ENCODE measurements at places on chromosomes 13 and 19.

DNA sequence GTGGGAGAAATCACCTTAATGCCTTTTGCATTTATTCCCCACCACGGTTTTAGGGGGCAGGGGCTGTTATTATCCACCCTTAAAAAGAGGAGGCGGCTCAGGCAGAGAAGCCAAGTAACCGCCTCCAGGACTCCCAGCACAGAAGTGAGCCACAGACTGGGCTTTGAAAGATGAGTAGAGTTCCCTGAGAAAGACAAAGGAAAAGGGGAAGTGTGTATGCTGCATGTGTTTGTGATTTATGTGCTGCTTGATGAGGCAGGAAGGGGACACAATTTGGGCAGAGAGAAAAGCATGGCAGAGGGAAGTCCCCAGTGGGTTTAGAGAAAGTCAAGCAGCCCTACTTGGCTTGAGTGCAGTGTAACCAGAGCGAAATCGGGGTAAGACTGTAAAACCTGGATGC lies 85.0 kb downstream of the DOCK9 start:
- peak; percentile 1 for DNase-seq

- DNase-seq = no peak
These were observed 1450.0 kb downstream of the UQCRFS1 start for GRCh38 chr19:27762933-27763332.

DNA sequence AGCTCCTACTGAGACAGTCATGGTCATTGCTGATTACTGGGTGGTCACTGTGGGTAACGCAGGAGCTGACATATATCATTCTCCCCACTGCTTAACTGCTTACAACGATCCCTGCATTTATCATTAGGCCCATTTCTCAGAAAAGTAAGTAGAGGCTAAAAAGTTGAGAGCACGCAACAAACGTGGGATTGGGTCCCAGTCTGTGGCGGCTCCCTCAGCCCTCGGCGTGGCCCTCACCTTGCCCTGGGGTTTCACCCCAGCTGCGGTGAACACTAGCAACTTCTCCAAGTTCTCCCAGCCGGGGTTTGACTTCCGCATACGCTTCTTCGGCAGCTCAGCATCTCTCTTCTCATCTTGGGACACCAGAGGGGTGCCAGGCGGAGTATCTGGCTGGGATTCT lies 2.5 kb downstream of the PNKP start:
- no peak for DNase-seq

- no peak for DNase-seq
These were observed 67.8 kb downstream of the ZNF728 start for GRCh38 chr19:22935151-22935550.

GRCh38 chr19:7739211-7739755 lies 7.4 kb upstream of the CLEC4G start:
- no peak for DNase-seq

- DNase-seq = peak; percentile 18
These were observed 840 bp upstream of the CCNA1 start for GRCh38 chr13:36431204-36432105.

- no peak for DNase-seq
These were observed 10.4 kb upstream of the ENOX1 start for GRCh38 chr13:43797159-43797558.

DNA sequence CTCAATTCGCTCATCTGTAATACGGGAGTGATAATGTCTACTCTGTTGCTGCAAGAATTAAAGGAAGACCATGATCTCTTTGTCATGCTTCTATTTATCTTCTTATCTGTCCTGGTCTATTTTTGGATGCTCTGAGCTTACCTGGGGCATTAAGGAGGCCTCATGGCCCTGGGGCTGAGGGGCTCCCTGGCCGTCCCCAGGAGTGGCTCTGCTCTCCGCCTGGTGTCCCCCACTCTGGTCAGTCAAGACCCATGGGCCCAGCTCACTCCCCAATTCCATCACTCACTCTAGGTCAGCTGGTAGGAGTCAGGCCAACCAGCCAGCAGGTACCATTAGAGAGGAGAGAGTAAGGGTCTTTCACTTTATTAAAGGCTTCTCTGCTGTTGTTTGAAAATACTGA lies 1.1 kb upstream of the CHST8 start:
- DNase-seq = no peak

DNA sequence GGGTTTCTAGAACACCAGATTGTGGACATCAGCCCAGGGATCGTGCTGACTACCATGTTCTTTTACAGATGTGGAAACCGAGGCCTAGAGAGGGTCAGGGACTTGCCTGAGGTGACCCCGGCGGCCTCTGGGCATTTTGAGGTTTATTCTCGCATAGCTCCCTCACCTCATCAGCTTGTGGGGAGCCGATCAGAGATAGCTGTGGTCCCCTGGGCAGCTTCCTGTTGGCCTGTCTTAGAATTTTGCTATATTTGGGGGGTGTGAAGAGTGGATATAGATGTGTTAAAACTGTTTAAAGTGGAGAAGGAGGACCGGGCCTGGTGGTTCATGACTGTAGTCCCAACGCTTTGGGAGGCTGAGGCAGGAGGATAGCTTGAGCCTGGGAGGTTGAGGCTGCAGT lies 6.9 kb downstream of the ARHGEF1 start:
- no peak for DNase-seq

GRCh38 chr19:51327066-51328001 lies 14.6 kb downstream of the VSIG10L start:
- DNase-seq = no peak

GRCh38 chr13:114275304-114275703 lies 6.1 kb upstream of the UPF3A start:
- no peak for DNase-seq

- DNase-seq = no peak
These were observed 3.7 kb upstream of the ZNF329 start for GRCh38 chr19:58154287-58154678.

- no peak for DNase-seq
These were observed 2.5 kb upstream of the ISYNA1 start for GRCh38 chr19:18440415-18440877.

- no peak for DNase-seq
These were observed 605.7 kb downstream of the FGF9 start for GRCh38 chr13:22276616-22277015.

- no peak for DNase-seq
These were observed 2.8 kb upstream of the AZU1 start for GRCh38 chr19:824885-825284.

DNA sequence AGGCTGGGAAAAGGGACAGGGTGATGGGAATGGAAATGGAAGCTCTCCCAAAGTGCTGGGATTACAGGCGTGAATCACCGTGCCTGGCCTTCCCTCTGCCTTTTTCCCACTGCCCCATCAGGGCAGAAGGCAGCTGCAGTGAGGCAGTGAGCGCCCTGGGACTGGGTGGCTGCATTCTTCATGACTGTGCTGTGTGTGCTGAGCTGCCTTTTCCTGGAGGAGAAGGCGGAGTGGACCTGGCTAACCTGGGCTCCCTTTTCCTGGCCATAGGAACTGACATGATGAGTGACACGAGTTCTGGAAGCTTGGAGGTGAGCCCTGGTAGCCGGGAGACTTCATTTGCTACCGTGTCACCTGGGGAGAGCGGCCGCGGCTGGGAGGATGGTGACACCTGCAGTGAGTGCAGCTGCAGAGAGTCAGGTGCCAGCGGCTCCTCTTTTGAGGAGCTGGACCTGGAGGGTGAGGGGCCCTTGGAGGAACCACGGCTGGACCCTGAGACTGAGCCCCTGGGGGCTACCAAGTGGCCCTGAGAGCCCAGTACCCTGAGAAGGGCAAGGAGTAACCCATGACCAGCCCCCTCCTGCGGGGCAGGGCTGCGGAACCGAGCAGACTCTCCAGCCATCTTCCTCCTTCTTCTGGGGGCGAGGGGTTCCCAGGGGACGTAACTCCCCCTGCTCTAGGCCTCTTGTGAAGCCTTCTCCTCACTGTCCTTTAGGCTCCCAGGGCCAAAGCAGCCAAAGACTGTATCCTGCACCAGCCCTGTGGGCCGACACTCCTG lies 26.3 kb upstream of the ZNF492 start:
- DNase-seq = no peak

GRCh38 chr13:106230450-106230849 lies 305.0 kb downstream of the EFNB2 start:
- DNase-seq = no peak

- DNase-seq = no peak
These were observed 10.8 kb downstream of the CLN5 start for GRCh38 chr13:77002590-77003190.

GRCh38 chr13:113623491-113624234 lies 34.3 kb downstream of the ATP4B start:
- no peak for DNase-seq

DNA sequence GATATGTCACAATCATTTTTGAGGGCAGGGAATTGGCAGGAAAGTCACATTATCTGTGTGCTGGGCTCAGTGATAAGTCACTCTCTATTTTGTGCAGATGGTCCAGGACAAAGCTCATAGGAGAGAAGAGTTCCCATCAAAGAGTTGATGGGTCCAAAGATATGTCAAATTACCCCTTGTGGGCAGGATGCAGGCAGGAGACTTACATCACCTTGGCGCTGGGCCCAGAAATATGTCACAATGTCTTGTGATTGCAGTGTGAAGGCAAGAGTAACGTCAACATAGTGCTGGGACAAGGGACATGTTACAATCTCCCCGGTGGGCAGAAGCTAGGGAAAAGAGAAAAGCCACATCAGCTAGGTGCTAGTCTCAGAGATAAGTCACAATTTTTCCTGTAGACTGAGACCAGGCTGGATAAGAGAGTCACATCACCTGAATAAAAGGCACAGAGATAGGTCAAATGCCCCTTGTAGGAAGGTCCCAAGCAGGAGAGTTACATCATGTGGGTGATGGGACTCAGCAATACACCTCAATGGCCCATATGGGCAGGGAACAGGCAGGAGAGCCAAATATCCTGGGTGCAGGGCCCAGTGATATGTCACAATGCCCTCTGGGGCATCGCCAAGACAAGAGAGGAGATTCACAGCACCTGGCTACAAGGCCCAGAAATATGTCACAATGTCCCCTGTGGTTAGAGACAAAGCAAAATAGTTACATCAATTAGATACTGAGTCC lies 47.9 kb downstream of the ZNF99 start:
- no peak for DNase-seq

DNA sequence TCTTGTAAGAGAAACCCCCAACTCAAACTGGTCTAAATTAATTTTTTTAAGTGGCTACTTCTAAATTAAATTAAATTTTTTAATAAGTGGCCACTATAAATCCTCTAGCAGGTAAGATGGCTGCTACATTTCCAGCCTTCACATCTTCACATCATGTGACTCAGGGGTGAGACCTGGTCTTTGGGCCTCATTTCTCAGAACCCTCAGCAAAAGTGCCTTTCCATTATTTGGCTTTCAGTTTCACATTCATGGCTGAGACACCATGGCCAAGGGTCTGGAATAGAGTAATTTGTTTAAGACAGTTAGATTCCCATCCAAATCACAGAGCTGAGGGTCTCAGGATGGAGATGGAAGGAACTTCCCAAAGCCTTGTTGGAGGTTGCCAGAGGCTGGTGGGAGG lies 47.5 kb downstream of the DCT start:
- no peak for DNase-seq

DNA sequence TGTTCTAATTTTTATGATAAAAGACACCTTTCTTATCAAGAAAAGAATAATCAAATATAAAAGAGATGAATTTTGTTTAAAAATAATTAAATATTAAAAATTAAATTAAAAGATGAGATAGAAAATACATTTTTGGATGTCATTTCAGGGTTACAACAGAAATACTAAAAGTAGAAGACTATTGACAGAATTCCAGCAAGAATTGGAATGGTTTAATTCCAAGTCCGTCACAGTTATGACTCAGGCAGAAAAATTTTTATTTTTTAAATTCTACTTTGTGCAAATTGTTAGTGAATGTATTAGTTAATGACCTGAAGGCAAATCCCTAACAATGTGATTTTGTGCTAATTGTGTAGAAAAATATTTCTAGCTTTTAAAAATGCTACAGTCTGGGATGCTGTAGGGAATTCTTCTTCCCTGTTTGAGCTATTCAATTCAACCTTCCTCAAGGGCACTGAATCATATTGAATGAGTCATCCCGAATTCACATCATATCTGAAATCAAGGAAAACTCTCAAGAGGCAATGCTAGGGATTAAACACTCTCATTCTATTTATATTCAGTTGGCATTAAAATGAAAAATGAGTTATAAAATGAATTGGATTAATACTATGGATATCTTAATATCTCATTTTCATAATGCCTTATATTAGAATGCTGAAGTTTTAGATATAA lies 633.5 kb upstream of the ATXN8OS start:
- no peak for DNase-seq

- no peak for DNase-seq
These were observed 23.2 kb downstream of the UPF1 start for GRCh38 chr19:18854982-18855381.

DNA sequence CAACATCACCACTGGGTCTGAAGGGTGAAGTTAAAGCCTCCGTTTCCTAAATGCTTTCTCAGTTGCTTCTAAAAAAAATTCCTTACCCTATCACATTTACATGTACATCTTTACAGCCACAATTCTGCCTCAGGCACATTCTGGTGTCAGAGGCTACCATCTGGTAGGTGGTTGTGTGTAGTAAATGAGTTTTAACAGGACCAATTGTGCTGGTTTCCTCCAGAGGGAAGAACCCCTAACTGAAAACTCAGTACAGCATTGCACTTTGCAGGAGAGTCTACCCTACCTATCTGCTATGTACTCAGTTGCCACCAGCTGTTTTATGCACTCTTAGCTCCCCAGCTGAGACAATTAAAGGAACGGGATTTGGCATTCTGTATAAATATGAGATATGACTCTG lies 1576.5 kb downstream of the PCDH9 start:
- DNase-seq = no peak

GRCh38 chr19:32688311-32688710 lies 3.3 kb upstream of the NUDT19 start:
- DNase-seq = no peak

DNA sequence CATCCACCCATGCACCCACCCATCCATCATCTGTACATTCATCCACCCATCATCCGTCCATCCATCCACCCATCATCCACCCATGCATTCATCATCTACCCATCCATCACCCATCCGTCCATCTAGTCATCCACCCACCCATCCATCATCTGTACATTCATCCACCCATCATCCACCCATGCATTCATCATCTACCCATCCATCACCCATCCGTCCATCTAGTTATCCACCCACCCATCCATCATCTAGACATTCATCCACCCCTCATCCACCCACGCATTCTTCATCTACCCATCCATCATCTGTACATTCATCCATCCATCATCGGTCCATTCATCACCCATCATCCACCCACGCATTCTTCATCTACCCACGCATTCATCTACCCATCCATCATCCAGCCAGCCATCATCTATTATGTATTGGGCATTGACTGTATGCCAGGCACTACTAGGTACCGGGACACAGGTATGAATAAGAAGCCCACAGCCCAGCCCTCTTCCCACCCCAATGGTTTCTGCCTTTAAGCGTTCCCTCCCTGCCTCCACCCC lies 16.7 kb upstream of the GALP start:
- DNase-seq = no peak
